Choroid plexus epithelial cell (primary cell): ENCODE measurements at places on chromosomes 1 and 21.
A peak's percentile ranks its signal among the peaks of the same experiment; 100 is the strongest.

DNA sequence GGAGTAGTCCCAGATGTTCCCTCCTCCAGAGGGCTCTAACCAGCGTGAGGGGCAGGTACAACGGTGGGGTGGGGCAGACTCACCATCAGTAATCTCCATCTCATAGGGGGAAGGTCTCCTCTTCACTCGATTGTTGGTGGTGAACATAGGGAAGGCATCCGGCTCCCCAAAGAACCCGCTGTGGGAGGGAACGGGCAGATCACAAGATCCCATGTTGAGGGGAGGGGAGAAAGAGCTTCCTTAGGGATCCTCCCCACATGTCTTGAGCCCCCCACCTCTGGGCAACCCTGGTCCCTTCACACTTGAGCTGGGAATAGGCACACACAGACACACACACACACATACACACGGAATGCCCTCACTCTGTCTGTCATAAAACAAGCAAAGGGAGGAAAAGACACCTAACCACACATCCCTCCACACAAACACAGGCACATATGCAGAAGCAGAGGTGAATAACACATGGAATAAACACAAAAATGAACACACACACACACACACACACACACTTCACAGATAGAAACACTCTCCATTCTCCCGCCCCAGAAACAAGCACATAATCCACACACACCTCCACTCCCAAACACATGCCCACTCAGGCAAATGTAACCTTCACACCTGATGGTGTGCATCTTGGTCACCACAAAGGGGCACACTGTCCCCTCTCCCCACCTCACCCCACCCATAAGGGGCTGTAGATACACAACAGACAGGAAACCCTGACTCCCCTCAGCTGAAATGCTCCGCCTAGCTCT is 7.9 kb downstream of the TAL1 start:
- DNase-seq, result no peak

DNA sequence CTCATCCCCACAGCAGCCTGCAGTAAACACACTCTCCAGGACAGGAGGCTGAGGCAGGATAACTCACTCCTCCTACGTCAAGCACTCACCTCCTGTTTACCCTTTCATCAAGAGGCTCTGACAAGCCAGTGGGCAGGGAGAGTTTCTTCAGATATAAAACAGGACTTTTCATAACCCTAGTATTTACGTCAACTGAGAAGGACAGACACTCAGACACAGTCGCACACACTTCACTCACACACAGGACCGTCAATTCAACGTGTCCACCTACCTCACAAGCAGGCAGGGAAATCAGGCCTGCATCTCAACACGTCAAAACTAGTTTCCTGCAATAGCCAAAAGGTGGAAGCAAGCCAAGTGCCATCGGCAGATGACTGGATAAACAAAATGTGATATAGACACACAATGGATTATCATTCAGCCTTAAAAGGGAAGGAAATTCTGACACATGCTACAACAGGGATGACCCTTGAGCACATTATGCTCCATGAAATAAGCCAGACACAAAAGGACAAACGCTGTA is 48.6 kb downstream of the ITPKB start:
- DNase-seq, result no peak

DNA sequence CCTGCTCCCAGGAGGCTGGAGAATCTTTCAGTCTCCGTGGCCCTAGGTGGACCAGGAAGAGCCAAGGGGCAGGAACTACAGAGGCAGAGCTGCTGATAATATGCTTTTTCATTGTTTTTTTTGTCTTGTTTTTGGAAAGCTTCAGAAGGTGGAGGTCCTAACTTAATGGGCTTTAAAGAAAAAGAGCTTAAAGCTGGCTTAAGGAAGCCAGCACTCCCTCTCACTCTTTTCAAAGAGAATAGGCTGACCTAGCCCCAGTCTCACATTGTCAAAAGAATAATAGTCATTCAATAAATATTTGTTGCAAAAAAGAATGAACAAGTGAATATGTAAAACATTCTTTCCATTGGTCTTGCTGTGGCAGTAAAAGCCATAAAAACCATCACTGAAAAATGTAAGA is 61.0 kb upstream of the RRP15 start:
- DNase-seq, result no peak

DNA sequence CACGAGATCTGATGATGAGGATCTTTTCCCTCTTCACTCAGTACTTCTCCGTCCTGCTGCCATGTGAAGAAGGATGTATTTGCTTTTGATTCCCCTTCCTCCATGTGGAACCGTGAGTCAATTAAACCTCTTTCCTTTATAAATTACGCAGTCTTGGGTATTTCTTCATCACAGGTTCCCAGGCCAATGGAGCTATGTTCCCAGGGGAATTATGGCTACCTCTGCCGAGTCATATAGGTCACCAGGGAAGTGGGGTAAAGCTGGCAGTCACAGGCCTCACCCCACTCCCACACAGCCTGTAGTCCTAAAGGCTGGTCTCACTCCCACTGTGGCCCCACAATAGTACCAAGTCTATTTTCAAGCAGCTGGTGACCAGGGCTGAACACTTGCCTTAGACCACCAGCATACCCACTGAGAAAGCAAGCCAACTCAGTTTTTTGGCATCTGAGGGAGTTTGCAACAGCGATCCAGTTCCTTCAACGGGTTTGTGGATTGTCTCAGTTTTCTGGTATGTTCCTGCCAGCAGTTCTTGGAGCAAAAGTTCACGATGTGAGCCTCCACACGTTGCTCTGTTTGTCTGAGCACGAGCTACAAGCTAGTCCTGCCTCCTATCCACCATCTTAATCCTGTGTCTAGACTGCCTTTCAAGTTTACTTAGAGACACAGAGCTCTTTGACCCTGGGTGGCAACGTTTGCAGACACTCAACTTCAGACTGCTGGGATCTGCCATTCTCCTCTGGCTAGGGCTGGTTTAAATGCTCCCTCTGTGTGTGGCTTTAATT is 104.5 kb downstream of the CENPF start:
- DNase-seq, result peak; percentile 90

- DNase-seq, result no peak
Measured at GRCh38 chr1:199725002-199725565, 302.4 kb upstream of the NR5A2 start.

DNA sequence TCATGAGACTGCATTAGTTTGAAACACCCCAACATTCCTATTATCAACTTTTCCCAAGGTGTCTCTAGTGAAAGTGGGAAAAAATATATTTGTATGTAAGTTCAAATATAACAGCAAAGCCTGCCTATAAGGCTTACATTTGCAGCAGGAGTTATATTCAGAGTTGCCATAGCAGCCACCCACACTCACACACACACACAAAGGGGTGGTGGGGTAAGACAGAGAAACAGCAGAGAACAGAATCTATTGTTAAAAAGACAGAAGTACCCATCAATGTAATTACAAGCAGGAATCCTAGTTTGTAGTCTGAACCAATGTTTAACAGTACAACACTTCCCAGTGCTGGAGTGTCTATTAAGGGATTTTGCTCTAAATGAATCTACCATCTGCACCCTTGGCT is 55.0 kb downstream of the PLPPR5 start:
- peak; percentile 10 for DNase-seq

- DNase-seq, result no peak
Measured at GRCh38 chr1:61936839-61937238, 194.6 kb downstream of the PATJ start.

GRCh38 chr1:221608835-221609320 is 133.0 kb downstream of the DUSP10 start:
- DNase-seq, result no peak

DNA sequence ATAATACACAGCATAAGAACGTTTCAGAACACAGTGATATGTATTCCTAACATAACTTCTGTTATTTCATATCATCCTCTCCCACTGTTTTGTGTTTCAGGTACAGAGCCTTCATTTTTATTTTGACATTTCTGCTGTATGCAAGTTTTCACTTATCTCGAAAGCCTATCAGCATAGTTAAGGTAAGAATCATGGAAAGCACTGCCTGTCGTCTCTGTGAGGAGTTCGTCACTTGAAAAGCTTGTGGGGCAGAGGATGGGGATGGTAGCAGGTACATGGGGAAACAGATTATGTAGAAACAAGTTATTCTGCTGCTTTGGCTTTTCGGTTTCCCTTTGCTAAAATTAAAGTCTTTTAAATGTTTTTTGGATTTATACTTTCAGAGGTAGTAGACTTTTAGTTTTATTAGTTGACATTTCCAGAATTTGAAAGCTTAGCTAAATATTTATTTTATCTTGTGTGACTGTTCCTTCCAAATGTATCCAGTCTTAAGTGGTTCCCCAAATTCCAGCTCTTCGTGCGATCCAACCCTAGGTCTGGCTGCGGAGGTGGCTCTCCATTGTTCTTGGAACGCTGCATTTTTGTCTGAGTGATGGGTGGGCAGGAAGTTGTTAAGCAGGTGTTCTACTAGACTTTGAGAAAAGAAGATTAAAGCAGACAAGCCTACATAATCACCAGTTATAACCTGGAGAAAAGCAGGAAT is 12.2 kb downstream of the SLC37A1 start:
- no peak for DNase-seq

- no peak for DNase-seq
Measured at GRCh38 chr21:42148584-42148983, 70.4 kb upstream of the ABCG1 start.

GRCh38 chr1:198776602-198777029 is 137.8 kb downstream of the PTPRC start:
- DNase-seq, result peak; percentile 98
